ENCODE measurements at places on chromosomes 3 and 15. TPM values are rescaled to one million over a fixed set of nuclear protein-coding genes. Genes with fewer than 3 reads are reported as not detected.
A peak's percentile ranks its signal among the peaks of the same experiment; 100 is the strongest.

- H3K4me3 ChIP-seq, result no peak overlapping the region
- peaks cover 5% of the 10 kb centered on the region for H3K36me3 ChIP-seq
- H3K27me3 ChIP-seq, result no peaks in the 10 kb centered on the region
- no peak for DNase-seq
- no peak overlapping the region for H3K27ac ChIP-seq
Observed at GRCh38 chr3:56725175-56725574, 42.1 kb upstream of the TASOR start.

The CHRFAM7A gene
- not detected for total RNA-seq

The ADGRG7 gene
- not detected for total RNA-seq

DNA sequence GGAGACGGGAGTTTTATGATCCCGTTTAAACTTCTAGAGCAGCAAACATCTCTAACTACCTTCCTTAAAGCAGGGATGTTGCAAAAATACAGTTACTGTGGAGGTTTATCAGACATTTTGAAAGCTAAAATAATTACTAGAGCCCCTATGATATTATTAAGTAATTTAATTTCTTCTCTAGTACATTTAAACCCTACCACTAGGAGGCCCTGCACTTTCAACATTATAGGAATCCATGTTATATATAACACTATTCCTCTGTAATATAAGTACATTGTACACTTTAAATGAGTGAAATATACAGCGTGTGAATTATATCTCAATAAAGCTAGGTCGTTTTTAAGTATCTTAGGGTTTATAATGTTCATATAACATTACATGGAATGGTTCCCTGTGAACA is 11.5 kb downstream of the SETMAR start:
- no peak overlapping the region for H3K27ac ChIP-seq
- DNase-seq, result peak; percentile 9
- H3K36me3 ChIP-seq, result peaks cover 9% of the 10 kb centered on the region

The THPO gene
- total RNA-seq, result not detected

- H3K27ac ChIP-seq, result no peak overlapping the region
- H3K4me3 ChIP-seq, result no peak overlapping the region
- peaks cover 5% of the 10 kb centered on the region for H3K27me3 ChIP-seq
- no peaks in the 10 kb centered on the region for H3K4me1 ChIP-seq
Observed at GRCh38 chr3:53713626-53714025, 132.6 kb downstream of the CHDH start.

DNA sequence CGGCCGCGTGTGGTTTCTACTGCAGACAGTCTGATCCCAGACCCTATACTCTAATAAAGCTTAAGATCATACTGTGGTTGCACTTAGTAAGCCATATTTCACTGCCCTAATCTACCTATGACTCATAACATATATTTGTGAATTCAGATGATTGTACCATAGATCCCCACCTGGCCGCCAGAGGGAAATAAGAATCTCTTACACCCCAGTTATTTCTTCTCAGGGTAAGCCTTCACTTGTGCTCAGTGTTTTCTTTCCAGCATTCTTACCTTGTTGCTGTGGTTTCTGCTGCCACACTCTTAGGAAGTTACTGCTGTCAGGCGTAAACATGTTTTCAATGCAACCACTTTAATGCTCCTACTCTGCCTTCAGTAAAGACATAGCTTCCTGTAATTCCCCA is 105.9 kb downstream of the B3GALNT1 start:
- no peaks in the 10 kb centered on the region for H3K27me3 ChIP-seq
- H3K4me1 ChIP-seq, result no peaks in the 10 kb centered on the region
- no peak overlapping the region for H3K27ac ChIP-seq
- H3K36me3 ChIP-seq, result no peaks in the 10 kb centered on the region

- H3K27me3 ChIP-seq, result 0 out of 2 replicates have a peak, but pooled peaks cover 2% of the 10 kb centered on the region
- H3K4me3 ChIP-seq, result no peak overlapping the region
- H3K4me1 ChIP-seq, result no peaks in the 10 kb centered on the region
- H3K27ac ChIP-seq, result no peak overlapping the region
- DNase-seq, result peak; percentile 55
Observed at GRCh38 chr3:154095832-154096421, 25.3 kb upstream of the ARHGEF26 start.

GRCh38 chr3:45041666-45042065 is 15.6 kb downstream of the CLEC3B start:
- H3K27me3 ChIP-seq, result no peaks in the 10 kb centered on the region
- no peak for DNase-seq
- H3K4me1 ChIP-seq, result peaks cover 24% of the 10 kb centered on the region
- H3K4me3 ChIP-seq, result no peak overlapping the region
- H3K36me3 ChIP-seq, result no peaks in the 10 kb centered on the region
- peak overlapping the region; percentile 16 for H3K27ac ChIP-seq

DNA sequence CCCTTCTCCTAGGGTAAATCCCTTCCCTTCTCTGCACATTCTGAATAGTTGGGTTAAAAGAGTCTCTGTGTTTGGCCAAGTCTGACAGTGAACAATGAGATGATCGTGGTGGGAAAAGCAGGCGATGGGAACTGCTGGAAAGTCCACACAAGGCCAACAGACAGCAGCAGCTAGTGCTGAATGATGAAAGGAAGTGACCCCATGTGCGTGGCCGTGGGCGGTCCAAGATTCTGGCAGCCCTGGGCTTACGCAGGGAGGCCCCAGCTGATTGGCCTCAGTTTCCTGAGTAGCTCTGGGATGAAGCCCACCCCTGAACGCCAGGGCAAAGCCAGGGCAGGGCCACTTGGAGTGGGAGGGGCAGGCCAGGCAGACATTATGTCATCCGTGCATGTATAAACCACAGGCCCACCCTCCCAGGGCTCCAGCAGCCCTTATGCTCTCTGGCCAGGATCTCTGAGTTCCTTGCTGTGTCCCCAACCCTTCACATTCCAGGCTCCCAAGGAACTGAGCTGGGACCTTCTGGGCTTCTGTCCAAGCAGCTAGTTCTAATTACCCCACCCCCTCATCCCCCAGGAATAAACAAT is 57.8 kb downstream of the CDC25A start:
- peak; percentile 96 for DNase-seq
- no peaks in the 10 kb centered on the region for H3K27me3 ChIP-seq
- H3K4me3 ChIP-seq, result no peak overlapping the region
- no peaks in the 10 kb centered on the region for H3K36me3 ChIP-seq
- peaks cover 13% of the 10 kb centered on the region for H3K4me1 ChIP-seq
- peak overlapping the region; percentile 74 for H3K27ac ChIP-seq

The PCSK6 gene
- total RNA-seq, result not detected
